ENCODE measurements at places on chromosomes 4 and X.

DNA sequence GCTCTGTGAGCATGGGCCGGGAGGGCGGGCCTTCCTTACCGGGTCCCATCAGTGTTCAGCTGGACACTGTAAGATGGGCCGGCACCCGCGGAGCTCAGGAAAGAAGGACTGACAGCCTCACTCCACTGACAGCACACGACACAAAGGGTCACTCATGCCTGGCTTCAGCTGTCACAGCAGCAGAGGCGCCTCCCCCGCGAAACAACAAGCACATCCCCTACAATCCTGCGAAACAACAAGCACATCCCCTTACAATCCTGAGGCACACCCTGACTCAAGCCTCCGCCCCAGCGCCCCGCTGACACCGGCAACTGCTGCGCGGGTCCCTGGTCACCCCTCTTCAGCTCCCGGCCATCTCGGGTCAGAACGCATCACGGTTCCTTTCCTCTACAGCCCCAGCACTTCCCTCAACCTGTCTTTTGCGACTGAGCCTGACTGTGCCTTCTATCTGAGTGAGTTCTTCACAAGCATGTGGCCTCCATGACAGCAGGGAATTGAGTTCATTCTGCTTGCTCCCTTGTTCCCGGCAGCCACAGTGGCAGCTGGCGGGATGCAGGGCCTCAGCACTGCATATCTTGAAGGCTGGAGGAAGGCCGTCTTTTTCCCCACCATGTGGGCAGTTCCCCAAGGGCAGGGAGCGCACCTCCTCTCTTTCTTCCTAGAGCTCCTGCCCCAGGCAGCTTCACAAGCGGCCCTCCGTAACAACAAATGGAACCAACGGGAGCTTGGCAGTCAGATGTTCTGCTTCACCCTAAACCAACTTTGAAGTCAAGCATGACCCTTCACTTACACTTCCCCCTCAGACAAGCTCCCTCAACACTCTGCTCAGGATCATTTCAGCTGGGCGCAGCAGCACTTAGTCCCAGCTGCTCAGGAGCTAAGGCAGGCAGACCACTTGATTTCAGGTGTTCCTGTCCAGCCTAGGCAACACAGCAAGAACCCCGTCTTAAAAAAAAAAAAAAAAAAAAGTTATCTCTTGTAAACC is 39.6 kb downstream of the SCD5 start:
- no peak overlapping the region for H3K4me3 ChIP-seq
- DNase-seq = no peak
- H3K36me3 ChIP-seq = no peaks in the 10 kb centered on the region
- peaks cover 7% of the 10 kb centered on the region for H3K4me1 ChIP-seq

- H3K4me3 ChIP-seq = no peak overlapping the region
- no peaks in the 10 kb centered on the region for H3K36me3 ChIP-seq
- H3K27me3 ChIP-seq = peaks cover 3% of the 10 kb centered on the region
- H3K4me1 ChIP-seq = no peaks in the 10 kb centered on the region
- no peak overlapping the region for H3K27ac ChIP-seq
Measured at GRCh38 chr4:17526695-17527477, 11.9 kb downstream of the CLRN2 start.

GRCh38 chr4:118225511-118225910 is 127.3 kb downstream of the PRSS12 start:
- DNase-seq = no peak
- no peaks in the 10 kb centered on the region for H3K27me3 ChIP-seq
- H3K27ac ChIP-seq = no peak overlapping the region
- no peaks in the 10 kb centered on the region for H3K4me1 ChIP-seq

GRCh38 chr4:156642161-156642560 is 329.4 kb downstream of the PDGFC start:
- H3K27ac ChIP-seq = no peak overlapping the region
- H3K4me1 ChIP-seq = peaks cover 20% of the 10 kb centered on the region
- H3K4me3 ChIP-seq = no peak overlapping the region
- peak; percentile 74 for DNase-seq

- peaks cover 7% of the 10 kb centered on the region for H3K4me1 ChIP-seq
- no peak overlapping the region for H3K4me3 ChIP-seq
- H3K27me3 ChIP-seq = no peaks in the 10 kb centered on the region
- no peaks in the 10 kb centered on the region for H3K36me3 ChIP-seq
Measured at GRCh38 chr4:55170462-55170861, 45.1 kb upstream of the KDR start.

DNA sequence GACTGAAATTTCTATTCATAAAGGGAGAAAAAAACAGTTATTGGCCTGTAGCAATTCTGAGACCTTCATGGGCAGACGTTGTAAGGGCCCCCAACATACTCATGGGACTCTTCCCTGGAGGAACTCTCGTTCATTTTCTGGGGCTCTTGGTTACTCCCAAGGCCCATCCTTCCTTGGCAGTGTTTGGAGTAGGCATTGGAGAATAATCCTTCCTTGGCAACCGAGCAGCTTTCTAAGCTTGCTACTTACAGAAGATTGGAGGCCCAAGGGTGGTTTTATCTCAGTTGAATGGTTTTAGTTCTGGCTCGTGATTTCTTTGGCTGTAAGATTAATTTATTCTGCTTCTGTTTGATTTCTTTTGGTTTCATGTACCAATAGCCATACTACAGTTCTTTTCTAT is 50.4 kb downstream of the ALG13 start:
- no peak for DNase-seq
- no peaks in the 10 kb centered on the region for H3K36me3 ChIP-seq
- peaks cover 4% of the 10 kb centered on the region for H3K27me3 ChIP-seq
- H3K4me1 ChIP-seq = no peaks in the 10 kb centered on the region
- no peak overlapping the region for H3K4me3 ChIP-seq
- no peak overlapping the region for H3K27ac ChIP-seq

GRCh38 chr4:68499021-68499420 is 51.8 kb downstream of the TMPRSS11E start:
- no peaks in the 10 kb centered on the region for H3K36me3 ChIP-seq
- H3K4me1 ChIP-seq = no peaks in the 10 kb centered on the region
- H3K27ac ChIP-seq = no peak overlapping the region
- H3K27me3 ChIP-seq = no peaks in the 10 kb centered on the region
- H3K4me3 ChIP-seq = no peak overlapping the region

GRCh38 chr4:39931441-39931901 is 46.2 kb downstream of the PDS5A start:
- peaks cover 29% of the 10 kb centered on the region for H3K4me1 ChIP-seq
- H3K36me3 ChIP-seq = peaks cover 16% of the 10 kb centered on the region
- no peak for DNase-seq
- H3K27me3 ChIP-seq = no peaks in the 10 kb centered on the region
- no peak overlapping the region for H3K4me3 ChIP-seq

GRCh38 chr4:17197070-17197469 is 298.6 kb upstream of the LDB2 start:
- H3K36me3 ChIP-seq = no peaks in the 10 kb centered on the region
- DNase-seq = no peak
- no peak overlapping the region for H3K27ac ChIP-seq
- H3K4me1 ChIP-seq = no peaks in the 10 kb centered on the region
- H3K4me3 ChIP-seq = no peak overlapping the region
- H3K27me3 ChIP-seq = no peaks in the 10 kb centered on the region

DNA sequence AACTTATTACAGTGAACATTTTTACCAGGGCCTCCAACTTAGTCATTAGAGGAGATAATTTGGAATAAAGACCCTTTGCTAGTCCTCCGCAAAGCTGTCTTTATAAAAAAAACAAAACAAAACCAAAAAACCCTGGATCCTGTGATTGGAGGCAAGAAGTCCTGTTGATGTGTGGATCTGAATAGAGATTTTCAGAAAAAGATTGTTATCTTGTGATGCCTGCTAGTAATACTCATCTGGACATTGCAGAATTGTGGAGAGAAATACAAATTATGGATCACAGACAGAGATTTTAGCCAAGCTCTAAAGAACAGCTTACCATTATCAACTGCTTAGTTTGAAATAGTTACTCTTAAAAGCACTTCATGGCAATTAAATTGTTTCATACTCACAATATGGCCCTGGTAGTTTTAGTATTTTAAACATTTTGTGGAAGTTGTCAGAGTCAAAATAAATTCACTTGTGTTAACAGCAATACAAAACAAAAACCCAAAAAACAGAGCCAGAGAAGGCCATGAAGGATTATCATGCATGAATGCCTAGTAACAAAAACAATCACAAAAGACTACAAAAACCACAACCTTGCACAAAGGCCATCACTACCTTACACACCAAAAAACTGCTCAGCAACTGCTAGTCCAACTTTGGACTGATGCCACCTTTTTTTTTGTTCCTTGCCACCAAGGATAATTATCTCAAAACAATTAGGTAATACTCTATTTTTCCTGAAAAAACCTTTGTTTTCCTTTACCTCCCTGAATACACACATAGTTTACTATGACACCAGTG is 514.5 kb upstream of the SLIT2 start:
- H3K27me3 ChIP-seq = no peaks in the 10 kb centered on the region
- no peak for DNase-seq
- no peak overlapping the region for H3K27ac ChIP-seq
- no peak overlapping the region for H3K4me3 ChIP-seq
- peaks cover 5% of the 10 kb centered on the region for H3K4me1 ChIP-seq

DNA sequence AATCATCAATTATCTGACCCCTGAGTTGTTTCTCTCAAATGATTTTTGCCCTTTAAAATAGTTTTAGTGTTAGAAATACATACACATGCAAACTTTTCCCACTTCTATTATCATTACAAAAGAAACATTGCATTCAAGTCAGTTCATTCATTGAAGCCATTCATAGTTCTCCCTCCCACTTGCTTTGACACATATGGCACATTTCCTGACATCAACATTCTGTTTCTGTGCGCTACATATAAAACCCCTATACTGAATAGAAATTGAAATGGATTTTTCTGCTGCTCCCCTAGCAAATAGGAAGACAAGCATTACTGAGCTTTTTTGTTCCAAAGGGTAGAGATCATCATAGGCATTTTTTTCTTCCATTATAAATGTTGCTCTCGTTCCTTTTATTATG is 497.9 kb upstream of the PCDH10 start:
- no peak for DNase-seq
- H3K36me3 ChIP-seq = no peaks in the 10 kb centered on the region
- no peaks in the 10 kb centered on the region for H3K27me3 ChIP-seq
- no peaks in the 10 kb centered on the region for H3K4me1 ChIP-seq

- no peaks in the 10 kb centered on the region for H3K36me3 ChIP-seq
- no peak overlapping the region for H3K27ac ChIP-seq
- H3K4me1 ChIP-seq = no peaks in the 10 kb centered on the region
Measured at GRCh38 chr4:15958562-15958961, 4.4 kb downstream of the FGFBP2 start.

GRCh38 chr4:36006226-36006625 is 238.1 kb downstream of the ARAP2 start:
- H3K27me3 ChIP-seq = no peaks in the 10 kb centered on the region
- peak; percentile 4 for DNase-seq
- H3K4me3 ChIP-seq = no peak overlapping the region
- H3K4me1 ChIP-seq = no peaks in the 10 kb centered on the region

GRCh38 chrX:84078991-84079390 is 109.0 kb downstream of the RPS6KA6 start:
- H3K4me3 ChIP-seq = no peak overlapping the region
- H3K4me1 ChIP-seq = no peaks in the 10 kb centered on the region
- no peak for DNase-seq
- H3K27ac ChIP-seq = no peak overlapping the region

- no peak for DNase-seq
- H3K36me3 ChIP-seq = no peaks in the 10 kb centered on the region
- H3K4me1 ChIP-seq = no peaks in the 10 kb centered on the region
- H3K27ac ChIP-seq = no peak overlapping the region
- H3K27me3 ChIP-seq = no peaks in the 10 kb centered on the region
Measured at GRCh38 chr4:24094726-24095125, 204.9 kb upstream of the PPARGC1A start.

GRCh38 chrX:27987862-27988646 is 6.8 kb upstream of the DCAF8L1 start:
- DNase-seq = no peak
- H3K4me1 ChIP-seq = no peaks in the 10 kb centered on the region
- H3K36me3 ChIP-seq = no peaks in the 10 kb centered on the region
- H3K27ac ChIP-seq = no peak overlapping the region
- no peak overlapping the region for H3K4me3 ChIP-seq
- no peaks in the 10 kb centered on the region for H3K27me3 ChIP-seq

DNA sequence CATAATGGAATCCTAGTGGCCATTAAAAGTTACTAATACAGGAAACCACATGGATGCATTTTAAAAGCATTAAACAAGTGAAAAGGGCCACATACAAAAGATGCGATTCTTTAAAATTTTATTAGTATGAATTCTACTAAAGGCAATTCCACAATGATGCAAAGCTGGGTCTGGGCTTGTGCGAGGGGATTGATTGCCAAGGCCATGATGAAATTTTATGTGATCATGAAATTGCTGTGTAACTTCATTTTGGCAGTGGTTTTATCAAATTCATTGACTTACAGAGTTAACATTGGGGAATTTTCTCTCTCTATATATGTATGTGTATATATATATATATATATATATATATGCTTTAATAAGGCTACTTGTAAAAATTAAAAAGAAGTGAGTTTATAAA is 1142.5 kb upstream of the IGFBP7 start:
- H3K27ac ChIP-seq = no peak overlapping the region
- H3K27me3 ChIP-seq = no peaks in the 10 kb centered on the region
- DNase-seq = no peak
- H3K4me3 ChIP-seq = no peak overlapping the region

DNA sequence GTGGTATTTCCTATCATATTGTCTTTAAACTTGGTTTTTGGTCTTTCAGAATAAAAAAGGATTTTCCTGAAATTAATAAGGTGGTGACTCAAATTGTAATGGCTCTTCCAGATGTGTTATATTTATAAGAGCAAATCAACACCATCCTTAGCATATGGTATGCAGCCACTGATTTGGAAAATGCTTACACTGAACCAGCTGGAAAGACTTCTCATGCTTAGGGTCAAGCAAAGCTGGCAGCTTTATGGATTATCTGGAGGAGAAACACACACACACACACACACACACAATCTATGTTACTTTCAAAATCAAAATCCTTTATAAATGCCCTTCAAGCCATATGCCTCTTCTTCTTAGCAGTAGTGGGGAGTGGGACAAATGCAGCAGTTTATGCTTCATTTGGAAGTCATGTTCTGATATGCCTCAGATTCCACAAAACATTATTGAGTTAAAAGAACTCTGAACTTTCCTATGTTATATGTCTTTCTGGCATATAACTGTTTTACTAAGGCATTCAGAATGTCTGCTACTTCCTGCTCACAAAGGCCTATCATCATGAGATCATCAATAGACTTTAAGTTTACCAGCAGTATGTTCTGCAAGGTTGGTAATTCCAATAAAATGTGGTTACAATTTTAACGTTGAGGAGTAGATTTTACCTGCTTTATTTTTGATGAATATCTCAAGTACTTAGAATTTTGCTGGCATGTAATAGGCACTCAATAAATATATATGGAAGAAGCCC is 72.9 kb upstream of the PRDM5 start:
- no peak overlapping the region for H3K27ac ChIP-seq
- H3K27me3 ChIP-seq = no peaks in the 10 kb centered on the region
- H3K36me3 ChIP-seq = no peaks in the 10 kb centered on the region
- H3K4me1 ChIP-seq = no peaks in the 10 kb centered on the region

Measured in A673 (cell line).